ENCODE measurements at places on chromosomes 4 and X.

- DNase-seq, result no peak
Observed at GRCh38 chr4:184288451-184289178, 70.9 kb upstream of the ENPP6 start.

DNA sequence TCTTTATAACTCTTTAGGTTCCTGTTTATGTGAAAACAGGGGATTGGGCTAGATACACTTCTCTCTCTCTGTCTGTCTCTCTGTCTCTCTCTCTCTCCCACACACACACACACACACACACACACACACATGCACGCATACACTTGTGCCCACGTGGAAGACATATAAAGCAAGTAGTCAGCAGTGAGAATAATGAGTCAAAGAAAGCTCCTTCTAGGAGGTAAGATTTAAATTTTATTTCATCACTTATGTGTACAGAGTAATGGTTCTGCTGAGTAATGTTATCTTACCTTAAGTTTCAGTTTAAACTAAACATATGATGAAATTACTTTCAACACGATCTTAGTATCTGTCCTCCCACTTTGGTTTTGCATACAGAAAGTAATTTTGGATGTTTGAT is 243.0 kb upstream of the TEX13A start:
- DNase-seq, result no peak

DNA sequence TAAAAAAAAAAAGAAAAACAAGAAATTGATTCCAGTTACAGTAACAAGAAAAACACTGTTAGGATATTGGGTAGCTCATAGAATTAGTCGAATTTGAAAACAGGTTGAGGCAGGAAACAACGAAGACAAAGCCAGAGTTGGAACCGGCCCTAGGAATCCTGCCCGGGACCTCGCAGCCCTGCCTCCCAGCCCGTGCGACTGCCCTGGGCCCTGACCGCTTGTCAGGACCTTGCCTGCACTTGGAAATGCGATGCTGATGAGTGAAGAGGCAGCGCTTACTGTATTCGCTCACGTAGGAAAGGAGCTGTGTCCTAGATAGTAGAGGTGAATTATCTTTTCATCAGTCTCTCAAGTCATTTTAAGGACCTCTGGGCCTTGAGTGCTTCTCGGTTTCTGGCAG is 611.7 kb upstream of the FAT1 start:
- no peak for DNase-seq

DNA sequence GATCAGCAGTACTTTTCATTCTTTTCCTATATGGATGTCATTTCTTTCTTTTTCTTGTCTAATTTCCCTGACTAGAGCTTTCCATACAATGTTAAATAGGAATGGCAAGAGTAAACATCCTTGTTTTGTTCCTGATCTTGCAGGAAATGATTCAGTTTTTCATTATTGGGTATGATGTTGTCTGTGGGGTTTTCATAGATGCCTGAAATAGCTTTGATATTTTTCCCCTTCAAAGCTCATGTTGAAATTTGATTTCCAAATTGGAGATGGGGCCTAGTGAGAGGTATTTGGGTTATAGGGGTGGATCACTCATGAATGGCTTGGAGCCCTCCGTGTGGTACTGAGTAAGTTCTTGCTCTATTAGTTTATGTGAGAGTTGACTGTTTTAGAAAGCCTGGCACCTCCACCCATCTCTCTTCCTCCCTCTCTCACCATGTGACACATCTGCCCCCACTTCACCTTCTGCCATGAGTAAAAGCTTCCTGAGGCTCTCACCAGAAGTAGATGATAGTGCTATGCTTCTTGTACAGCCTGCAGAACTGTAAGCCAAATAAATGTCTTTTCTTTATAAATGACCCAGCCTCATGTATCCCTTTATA is 22.3 kb upstream of the VSIG1 start:
- no peak for DNase-seq

DNA sequence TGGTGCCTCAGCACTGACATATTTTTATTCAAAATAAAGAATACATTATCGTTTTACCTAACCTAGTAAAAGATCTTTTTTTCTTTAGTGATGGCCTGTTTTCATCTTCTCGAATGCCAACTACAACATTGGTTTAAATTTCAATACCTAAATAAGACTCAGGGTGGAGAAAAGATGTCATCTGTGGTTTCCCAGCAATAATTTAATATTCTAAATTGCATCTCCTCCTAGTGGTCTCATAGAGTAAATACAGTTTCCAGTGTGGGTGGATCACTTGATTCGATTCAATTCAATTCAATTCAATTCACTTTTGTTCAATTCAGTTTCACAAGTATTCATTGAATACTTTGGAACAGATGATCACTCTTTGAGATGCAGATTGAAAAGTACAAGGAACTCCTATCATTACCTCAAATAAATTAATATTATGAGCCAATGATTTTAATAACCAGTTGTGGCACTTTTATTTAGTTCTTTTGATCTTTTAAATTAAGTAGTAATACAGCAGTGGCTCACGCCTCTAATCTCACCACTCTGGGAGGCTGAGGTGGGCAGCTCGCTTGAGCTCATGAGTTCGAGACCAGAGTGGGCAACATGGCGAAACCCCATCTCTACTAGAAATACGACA is 427.2 kb downstream of the FAT4 start:
- DNase-seq, result no peak

GRCh38 chr4:37422102-37422501 is 177.6 kb downstream of the NWD2 start:
- no peak for DNase-seq

DNA sequence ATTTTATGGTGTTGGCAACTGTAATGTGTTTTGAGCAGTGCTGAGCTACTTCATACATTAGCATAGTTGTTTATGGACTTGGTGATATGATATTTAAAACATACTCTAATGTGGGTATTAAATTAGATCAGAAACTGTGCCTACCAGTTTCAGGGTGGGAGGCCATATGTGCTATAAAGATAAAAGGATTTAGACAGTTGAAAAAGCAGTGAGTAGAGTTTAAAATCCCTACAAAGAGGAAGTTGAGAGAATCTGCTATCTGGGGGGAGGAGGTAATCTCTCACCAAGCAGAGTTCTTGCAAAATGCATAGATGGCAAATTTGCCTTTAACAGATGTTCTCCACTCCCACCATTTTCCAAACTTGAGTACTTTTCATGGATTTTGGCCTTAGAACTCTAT is 154.5 kb downstream of the SPOCK3 start:
- DNase-seq, result no peak

GRCh38 chrX:14014526-14014925 is 15.2 kb downstream of the GEMIN8 start:
- no peak for DNase-seq

GRCh38 chr4:7647600-7648543 is 213.1 kb upstream of the PSAPL1 start:
- no peak for DNase-seq

- no peak for DNase-seq
Observed at GRCh38 chr4:149311076-149311475, 504.6 kb downstream of the IQCM start.

- DNase-seq, result no peak
Observed at GRCh38 chr4:23144707-23145106, 452.0 kb downstream of the GBA3 start.

- DNase-seq, result no peak
Observed at GRCh38 chr4:25050370-25051078, 19.8 kb upstream of the LGI2 start.

DNA sequence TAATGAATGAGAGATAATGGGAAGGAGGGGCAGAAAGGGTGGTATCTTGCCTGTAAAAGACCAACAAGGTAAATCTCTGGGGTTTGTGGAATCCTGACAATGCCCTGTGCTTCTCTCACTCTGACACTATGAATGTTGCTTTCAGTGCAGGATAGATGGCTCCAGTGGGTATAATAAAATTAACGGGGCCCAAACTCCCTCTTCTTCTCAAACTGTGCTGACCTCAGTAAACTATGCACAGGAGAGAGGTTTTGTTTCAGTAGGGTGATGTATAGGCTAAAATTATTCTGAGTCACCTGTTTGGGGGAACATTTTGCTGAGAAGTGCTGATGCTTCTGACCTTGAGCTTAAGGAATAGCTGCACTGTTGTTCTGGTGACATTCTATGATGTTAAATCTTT is 82.6 kb downstream of the TSPAN7 start:
- DNase-seq, result no peak

DNA sequence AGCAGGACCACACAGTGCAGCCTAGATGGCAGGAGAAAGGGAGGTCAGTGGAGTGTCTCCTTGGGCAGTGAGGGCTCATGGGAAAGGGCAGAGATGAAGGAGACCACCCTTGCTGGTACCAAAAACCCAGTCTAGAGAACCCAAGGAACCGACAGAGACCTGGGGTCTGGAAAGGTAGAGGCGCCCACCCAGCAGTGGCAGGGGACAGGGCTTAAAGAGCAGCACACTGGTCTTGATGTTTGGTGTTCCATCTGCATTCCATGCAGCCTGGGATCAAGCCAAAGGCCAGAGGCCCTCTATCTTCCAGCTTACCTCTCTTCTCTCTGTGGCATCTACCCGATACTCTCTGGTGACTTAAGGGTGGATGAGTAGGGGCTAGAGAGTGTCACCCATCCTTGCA is 127.5 kb downstream of the PJA1 start:
- no peak for DNase-seq

DNA sequence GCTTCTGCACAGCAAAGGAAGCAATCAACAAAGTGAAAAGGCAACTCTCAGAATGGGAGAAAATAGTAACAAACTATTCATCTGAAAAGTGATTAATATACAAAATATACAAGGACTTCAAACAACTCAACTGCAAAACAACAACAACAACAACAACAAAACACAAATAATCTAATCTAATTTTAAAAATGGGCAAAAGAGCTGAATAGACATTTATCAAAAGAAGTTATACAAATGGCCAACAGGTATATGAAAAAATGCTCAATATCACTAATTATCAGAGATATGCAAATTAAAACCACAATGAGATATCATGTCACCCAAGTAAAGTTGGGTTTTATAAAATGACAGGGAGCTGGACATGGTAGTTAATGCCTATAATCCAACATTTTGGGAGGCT is 602.8 kb upstream of the DIAPH2 start:
- no peak for DNase-seq

GRCh38 chrX:153527208-153527607 is 9.8 kb downstream of the ATP2B3 start:
- no peak for DNase-seq

DNA sequence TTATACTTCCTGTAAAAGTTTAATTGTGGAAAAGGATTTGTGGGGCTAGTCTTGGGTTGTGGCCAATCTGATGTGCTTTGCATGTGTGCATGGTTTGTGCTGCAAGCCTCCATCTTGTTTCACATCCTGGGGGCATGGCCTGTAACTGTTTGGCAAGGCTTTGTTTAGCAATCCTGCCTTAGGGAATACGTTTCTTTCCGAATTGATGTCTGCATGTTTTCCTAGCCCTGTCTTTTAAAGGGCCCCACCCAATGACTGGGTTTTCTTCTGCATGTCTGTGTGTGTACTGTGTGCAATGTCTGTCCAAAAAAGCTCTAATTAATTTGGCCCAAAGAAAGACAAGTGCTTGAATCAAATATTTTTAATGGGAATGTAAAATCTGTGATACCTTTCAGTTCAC is 74.6 kb upstream of the MID1IP1 start:
- DNase-seq, result no peak

GRCh38 chr4:68267433-68267944 is 22.0 kb upstream of the TMPRSS11B start:
- no peak for DNase-seq

DNA sequence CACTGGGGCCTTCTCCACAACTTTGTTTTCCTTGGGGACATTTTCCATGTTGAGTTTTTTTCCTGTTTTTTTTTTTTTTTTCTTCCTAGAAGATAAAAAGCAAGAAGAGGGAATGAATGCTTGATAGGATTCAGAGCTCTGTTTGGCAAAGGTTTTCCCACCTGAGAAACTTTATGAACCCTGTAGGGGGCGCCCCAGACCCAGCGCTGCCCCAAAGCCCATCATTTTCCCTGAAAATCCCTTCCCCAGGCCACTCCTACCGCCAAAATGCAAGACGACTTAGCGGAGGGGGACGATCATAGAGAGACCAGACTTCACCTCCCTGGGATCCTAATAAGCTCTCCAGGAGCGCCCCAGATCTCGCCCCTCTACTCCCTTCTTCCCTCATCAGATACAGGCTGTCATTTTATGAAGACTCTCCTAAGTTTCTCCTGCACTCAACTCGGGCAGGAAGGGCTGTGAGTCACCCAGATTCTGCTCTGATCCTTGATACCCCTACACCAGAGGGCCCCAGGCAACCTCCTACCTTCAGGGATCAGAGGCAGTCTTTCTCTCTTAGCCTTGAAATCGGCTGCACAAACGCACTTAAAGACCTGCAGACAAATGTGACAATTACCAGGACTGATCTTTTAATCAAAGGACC is 1.4 kb downstream of the BEX5 start:
- no peak for DNase-seq

GRCh38 chr4:5757091-5757490 is 46.1 kb downstream of the EVC start:
- no peak for DNase-seq

GRCh38 chr4:31601793-31602192 is 881.6 kb downstream of the PCDH7 start:
- DNase-seq, result no peak

All from stimulated activated CD8-positive, alpha-beta memory T cell treated with anti-CD3 and anti-CD28 coated beads, Interleukin-15, amount 100 ng/mL, for 48 hours (primary cell).